Caco-2 (cell line): ENCODE measurements at places on chromosomes 7 and 10. TPM values are rescaled to one million over a fixed set of nuclear protein-coding genes. Genes with fewer than 3 reads are reported as not detected.

Gene NPSR1
- not detected in 2 replicates for total RNA-seq

DNA sequence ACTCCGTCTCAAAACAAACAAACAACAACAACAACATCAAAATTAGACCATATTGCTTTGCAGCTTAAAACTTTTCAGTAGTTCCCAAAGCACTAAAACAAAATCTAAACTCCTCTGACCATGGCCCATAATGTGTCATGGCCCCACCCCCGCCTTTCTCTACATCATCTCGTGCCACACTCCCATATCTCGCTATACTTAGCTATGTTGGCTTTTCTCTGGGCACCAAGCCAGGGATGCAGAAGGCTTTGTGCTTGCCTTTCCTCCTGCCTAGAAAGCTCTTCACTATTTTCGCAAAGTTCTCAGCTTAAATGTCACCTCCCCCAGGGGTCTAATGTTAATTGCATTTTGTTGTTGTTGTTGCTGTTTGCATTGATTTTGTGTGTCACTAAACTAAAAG, 15.1 kb upstream of the SLC16A12 start:
- DNase-seq, result no peak
- H3K4me1 ChIP-seq, result peaks cover 12% of the 10 kb centered on the region
- H3K4me3 ChIP-seq, result no peak overlapping the region
- H3K27me3 ChIP-seq, result no peaks in the 10 kb centered on the region

Gene CAMK2B
- total RNA-seq, result not detected in 2 replicates

- no peak for DNase-seq
- peaks cover 11% of the 10 kb centered on the region; the same call in 1 of the 2 replicates for H3K4me1 ChIP-seq
- H3K36me3 ChIP-seq, result no peaks in the 10 kb centered on the region
- no peaks in the 10 kb centered on the region for H3K27me3 ChIP-seq
- no peak overlapping the region for H3K27ac ChIP-seq
Observed at GRCh38 chr7:31828520-31828919, 141.5 kb downstream of the PPP1R17 start.

Gene REEP3
- total RNA-seq, result 56.6 and 66.4 TPM in 2 replicates

GRCh38 chr10:79298403-79299244, 48.6 kb upstream of the PPIF start:
- peak; percentile 23 for DNase-seq
- no peak overlapping the region for H3K4me3 ChIP-seq
- peaks cover 8% of the 10 kb centered on the region; the same call in 1 of the 2 replicates for H3K4me1 ChIP-seq

DNA sequence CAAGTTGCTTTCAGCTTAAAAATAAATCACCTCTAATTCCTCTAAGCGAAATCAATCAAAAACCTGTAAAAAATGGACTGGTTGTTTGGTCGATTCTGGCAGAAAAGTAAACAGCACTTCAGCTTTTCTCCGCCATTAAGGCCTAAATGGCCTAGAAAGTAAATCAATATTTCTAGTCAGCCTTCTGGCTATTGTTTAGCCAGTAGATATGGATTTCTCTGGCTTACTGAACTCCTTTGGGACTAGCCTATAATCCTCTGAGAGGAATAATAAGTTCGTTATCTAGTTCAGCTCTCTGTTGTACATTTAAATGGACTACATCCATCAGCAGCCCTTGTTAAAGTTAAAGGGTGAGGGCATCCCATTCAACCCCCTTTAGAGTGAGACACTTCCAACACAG, 400.1 kb upstream of the ETV1 start:
- no peaks in the 10 kb centered on the region for H3K36me3 ChIP-seq
- no peak for DNase-seq
- no peaks in the 10 kb centered on the region for H3K4me1 ChIP-seq
- H3K27ac ChIP-seq, result no peak overlapping the region
- H3K4me3 ChIP-seq, result no peak overlapping the region
- no peaks in the 10 kb centered on the region for H3K27me3 ChIP-seq

Gene IPMK
- 18.0 and 18.3 TPM in 2 replicates for total RNA-seq

- H3K36me3 ChIP-seq, result no peaks in the 10 kb centered on the region
- H3K27ac ChIP-seq, result no peak overlapping the region
- H3K4me1 ChIP-seq, result peaks cover 6% of the 10 kb centered on the region; the same call in 1 of the 2 replicates
- no peak for DNase-seq
- no peak overlapping the region for H3K4me3 ChIP-seq
Observed at GRCh38 chr10:114021154-114021553, 22.5 kb upstream of the ADRB1 start.

Gene COL17A1
- 0.45 and 0.49 TPM in 2 replicates for total RNA-seq

- peaks cover 4% of the 10 kb centered on the region for H3K4me1 ChIP-seq
- no peak overlapping the region for H3K4me3 ChIP-seq
- H3K36me3 ChIP-seq, result no peaks in the 10 kb centered on the region
- H3K27ac ChIP-seq, result no peak overlapping the region
Observed at GRCh38 chr10:124381011-124381611, 37.6 kb downstream of the OAT start.

Gene NAT16
- total RNA-seq, result 0.19 TPM in 1 of 2 replicates, not detected in the other

Gene SPDYE11
- not detected in 2 replicates for total RNA-seq

DNA sequence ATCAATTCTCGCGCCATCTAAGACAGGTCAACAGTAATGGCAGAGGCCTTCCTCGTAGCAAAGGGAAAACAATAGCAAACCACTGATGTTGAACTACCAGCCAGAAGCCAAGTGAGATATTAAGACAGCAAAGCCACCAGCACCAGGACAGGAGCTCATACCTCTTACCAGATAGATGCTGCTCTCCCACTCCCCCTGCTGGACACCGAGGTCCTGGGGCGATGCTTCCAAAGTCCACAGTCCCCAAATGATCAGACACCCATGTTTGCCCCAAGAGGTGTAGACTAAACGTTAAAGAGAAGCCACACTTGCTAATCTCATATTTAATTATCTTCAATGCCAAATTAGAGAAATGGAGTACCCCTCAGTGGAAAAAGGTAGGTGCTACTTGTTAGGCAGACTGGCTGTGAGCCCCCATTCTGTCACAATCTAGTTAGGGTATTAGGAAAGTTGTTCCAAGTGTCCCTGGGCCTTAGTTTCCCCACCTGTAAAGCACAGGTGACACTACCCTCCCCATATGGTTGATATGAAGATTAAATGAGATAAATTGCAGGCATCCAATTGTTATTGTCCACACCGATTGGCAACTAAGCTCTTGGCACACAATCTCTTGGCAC, 39.9 kb downstream of the TOMM7 start:
- no peaks in the 10 kb centered on the region for H3K27me3 ChIP-seq
- DNase-seq, result peak; percentile 62
- no peaks in the 10 kb centered on the region; the same call in 1 of the 2 replicates for H3K36me3 ChIP-seq
- peak overlapping the region; percentile 89 for H3K27ac ChIP-seq
- peaks cover 60% of the 10 kb centered on the region for H3K4me1 ChIP-seq

Gene OR2A42
- not detected in 2 replicates for total RNA-seq

- H3K4me3 ChIP-seq, result no peak overlapping the region
- no peaks in the 10 kb centered on the region for H3K27me3 ChIP-seq
- no peaks in the 10 kb centered on the region for H3K36me3 ChIP-seq
Observed at GRCh38 chr7:148911626-148912025, 27.5 kb upstream of the EZH2 start.

Gene SHTN1
- 80.8 and 86.9 TPM in 2 replicates for total RNA-seq

Gene GIMAP4
- total RNA-seq, result not detected in 2 replicates

DNA sequence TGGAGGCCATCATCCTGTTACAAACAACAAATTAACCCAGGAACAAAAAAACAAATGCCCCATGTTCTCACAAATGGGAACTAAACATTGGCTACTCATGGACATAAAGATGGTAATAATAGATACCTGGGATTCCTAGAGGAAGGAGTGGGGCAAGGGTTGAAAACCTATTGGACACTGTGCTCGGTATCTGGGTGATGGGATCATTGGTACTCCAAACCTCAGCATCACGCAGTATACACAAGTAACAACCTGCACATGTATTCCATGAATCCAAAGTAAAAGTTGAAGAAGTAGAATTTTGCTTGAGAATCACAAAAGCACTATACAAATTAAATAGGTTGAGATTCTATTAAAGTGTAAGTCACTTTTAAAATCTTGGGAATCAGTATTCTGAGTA, 16.7 kb downstream of the GHITM start:
- DNase-seq, result no peak
- no peak overlapping the region for H3K27ac ChIP-seq
- no peaks in the 10 kb centered on the region for H3K27me3 ChIP-seq
- H3K4me1 ChIP-seq, result no peaks in the 10 kb centered on the region

Gene NRBF2
- total RNA-seq, result 49.1 and 52.5 TPM in 2 replicates

DNA sequence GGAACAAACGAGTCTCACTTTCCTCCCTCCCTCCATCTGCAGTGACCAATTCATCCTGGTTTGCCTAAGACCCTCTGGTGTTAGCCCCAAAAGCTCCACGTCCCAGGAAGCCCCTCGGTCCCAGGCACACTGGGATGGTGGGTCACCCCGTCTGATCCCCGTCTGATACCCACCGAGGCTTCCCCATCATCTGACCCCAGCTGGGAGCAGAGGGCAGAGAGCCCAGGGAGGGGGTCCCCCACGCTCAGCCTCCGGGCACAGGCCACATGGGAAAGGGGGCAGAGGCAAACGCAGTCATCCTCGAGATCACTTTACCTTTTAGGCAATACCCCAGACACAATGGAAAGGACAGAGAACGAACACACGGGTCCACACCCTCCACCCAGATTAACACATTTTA, 291.6 kb upstream of the PPP2R2D start:
- no peak overlapping the region for H3K4me3 ChIP-seq
- H3K27ac ChIP-seq, result no peak overlapping the region
- no peak for DNase-seq
- no peaks in the 10 kb centered on the region for H3K4me1 ChIP-seq
- H3K27me3 ChIP-seq, result no peaks in the 10 kb centered on the region
- no peaks in the 10 kb centered on the region for H3K36me3 ChIP-seq

DNA sequence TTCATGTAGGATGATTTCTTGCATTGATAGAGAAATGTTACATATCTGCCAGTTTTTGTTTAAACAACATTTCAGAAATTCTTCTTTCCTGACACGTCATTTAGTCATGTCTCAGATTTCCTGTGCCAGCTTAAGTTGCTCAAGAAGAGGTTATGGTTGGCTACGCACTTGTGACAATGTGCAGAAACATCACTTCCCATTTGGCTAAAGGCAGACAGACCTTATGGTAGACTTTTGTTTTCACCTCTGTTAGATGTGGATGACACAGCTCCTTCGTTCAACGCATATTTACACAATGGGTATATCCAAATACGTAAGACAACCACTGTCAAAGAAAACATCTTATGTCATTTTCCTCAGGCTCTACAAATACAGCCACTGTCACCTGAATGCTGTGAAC, 125.8 kb downstream of the DOCK4 start:
- no peaks in the 10 kb centered on the region for H3K36me3 ChIP-seq
- no peak overlapping the region for H3K27ac ChIP-seq
- H3K4me3 ChIP-seq, result no peak overlapping the region
- H3K27me3 ChIP-seq, result no peaks in the 10 kb centered on the region

DNA sequence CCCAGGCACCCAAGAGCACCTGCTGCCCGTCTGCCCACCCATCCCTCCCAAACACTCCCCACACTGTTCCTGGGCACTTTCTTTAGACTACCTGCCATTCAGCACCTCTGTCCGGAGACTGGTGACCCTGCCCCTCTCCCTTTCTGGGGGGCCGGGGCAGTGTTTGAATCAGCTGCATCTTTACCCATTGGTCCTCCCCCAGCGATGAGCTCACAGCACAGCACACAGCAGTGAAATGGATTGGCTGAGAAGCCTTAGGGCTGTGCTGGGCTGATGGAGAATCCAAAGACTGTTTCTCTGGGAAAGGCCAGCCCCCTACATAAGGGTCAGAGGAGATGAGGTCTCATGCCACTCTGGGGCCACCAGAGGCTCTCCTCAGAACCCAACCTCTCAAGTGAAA, 40.2 kb downstream of the VWA2 start:
- no peak for DNase-seq
- no peak overlapping the region for H3K27ac ChIP-seq
- no peak overlapping the region for H3K4me3 ChIP-seq
- H3K36me3 ChIP-seq, result no peaks in the 10 kb centered on the region
- no peaks in the 10 kb centered on the region; the same call in 1 of the 2 replicates for H3K27me3 ChIP-seq

Gene CALHM3
- 0.18 TPM in 1 of 2 replicates, not detected in the other for total RNA-seq

- no peaks in the 10 kb centered on the region for H3K4me1 ChIP-seq
- H3K4me3 ChIP-seq, result no peak overlapping the region
- no peaks in the 10 kb centered on the region for H3K27me3 ChIP-seq
- H3K36me3 ChIP-seq, result no peaks in the 10 kb centered on the region
Observed at GRCh38 chr10:66294538-66294937, 631.3 kb upstream of the LRRTM3 start.

GRCh38 chr7:95537468-95537867, 51.7 kb downstream of the ASB4 start:
- H3K27ac ChIP-seq, result no peak overlapping the region
- H3K4me1 ChIP-seq, result peaks cover 13% of the 10 kb centered on the region
- H3K27me3 ChIP-seq, result no peaks in the 10 kb centered on the region
- DNase-seq, result no peak
- H3K4me3 ChIP-seq, result no peak overlapping the region

GRCh38 chr7:191981-192649, at the start of gene FAM20C:
Gene FAM20C, plus strand, starts transcription at chr7:192571. Its CDS starts 629 bp downstream, at chr7:193200.
- H3K27me3 ChIP-seq, result no peaks in the 10 kb centered on the region
- H3K27ac ChIP-seq, result no peak within 1 kb of the TSS
- peak; percentile 63 for DNase-seq
- H3K4me1 ChIP-seq, result peaks cover 16% of the 10 kb centered on the region
